Stimulated activated CD8-positive, alpha-beta memory T cell treated with anti-CD3 and anti-CD28 coated beads, Interleukin-15, amount 100 ng/mL, for 48 hours (primary cell): ENCODE measurements at places on chromosomes 12 and 14.

- DNase-seq, result peak; percentile 75
Measured at GRCh38 chr14:37595809-37596621, 586 bp downstream of the TTC6 start.

GRCh38 chr12:120628919-120629318 is 11.5 kb upstream of the CABP1 start:
- DNase-seq, result no peak

DNA sequence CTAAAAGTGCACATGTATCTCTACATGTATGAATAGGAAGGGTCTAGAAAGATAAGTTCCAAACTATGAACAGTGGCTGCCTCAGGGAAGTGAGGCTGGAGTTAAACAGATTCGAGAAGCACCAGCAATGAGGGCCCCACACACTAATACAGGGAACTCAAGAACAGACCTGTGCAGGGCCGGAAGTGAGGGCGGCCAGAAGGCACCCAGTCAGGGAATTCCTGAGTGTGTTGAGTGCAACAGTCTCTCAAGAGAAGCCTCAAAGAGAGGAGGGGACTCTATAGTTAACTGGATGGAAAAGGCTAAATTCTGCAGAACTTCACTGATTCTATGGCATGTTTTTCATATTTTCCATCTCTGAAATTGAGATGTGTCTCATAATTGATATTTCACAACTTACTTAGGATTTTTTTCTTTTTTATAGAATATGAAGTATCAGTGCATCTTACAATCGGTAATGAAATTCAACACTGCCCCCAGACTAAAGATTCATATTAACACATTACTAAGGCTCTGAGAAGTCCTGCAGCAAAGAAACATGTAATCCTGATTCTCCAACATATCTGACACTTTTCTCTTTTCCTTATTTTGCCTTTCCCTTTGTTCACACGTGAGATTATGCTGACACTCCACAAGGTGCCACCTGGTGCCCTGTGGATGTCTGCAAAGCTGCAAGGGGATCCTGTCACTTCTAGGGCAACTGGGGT is 61.3 kb downstream of the CHGA start:
- no peak for DNase-seq

DNA sequence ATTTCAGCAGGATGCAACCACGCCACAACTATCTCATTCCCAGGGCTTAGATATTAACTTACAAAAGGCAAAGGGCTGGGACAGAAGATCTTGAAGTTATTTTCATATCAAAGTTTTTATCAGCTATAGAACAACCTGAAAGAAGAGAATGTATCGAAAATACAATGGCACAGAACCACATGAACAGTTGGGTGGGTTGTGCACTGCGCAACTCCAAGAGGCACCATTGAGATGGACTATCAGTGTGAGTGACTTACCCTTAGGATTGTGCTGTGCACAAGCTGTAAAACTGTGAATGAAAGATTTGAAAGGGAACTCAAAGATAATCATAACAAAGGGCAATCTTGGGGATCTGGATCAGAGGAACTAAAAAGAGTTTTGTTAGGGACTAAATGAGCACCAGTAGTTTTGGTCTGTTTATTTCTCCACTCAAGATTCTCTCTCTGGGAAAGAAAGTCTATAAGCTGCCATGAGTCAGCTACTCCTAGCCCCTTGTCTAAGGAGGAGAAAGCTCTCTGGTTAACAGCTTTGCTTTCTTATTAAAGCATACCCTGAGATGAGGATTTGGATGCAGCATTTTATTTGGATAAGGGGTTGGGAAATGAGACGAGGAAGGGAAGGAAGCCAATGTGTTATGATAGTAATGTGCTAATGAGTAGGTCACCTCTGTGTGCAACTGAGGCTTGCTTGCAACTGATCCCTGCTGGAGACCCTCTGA is 62.2 kb downstream of the TBX5 start:
- no peak for DNase-seq

DNA sequence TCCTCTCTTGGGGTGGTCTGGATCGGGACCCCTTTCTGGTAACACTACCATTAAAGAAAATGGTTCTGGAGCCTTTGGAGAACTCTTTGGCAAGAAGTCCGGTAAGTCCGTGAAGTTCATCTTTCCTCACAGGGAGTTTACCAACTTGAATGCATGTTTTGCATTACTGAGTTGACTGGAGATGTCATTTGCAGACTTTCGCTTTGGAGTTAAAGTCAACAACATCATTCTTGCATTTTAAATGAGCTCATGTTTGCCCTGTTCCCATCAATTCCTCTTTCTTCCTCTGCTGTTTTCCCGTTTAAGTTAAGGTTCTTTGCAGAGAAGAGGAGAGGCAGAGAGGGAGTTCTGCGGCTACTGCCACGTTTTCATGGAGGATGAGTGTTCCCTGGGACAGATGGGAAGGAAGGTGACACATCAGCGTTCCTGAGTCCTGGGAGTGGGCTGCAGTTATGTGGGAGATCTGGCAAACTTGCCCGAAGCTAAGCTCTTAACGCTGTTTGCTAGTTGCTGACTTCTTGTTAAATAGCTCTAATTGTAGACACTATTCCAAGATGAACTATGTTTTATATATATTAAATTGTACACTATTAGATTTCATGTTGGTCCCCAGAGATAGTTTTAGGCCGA is 18.8 kb upstream of the PRICKLE1 start:
- DNase-seq, result no peak

GRCh38 chr12:93991829-93992461 is 156.4 kb upstream of the PLXNC1 start:
- DNase-seq, result no peak

DNA sequence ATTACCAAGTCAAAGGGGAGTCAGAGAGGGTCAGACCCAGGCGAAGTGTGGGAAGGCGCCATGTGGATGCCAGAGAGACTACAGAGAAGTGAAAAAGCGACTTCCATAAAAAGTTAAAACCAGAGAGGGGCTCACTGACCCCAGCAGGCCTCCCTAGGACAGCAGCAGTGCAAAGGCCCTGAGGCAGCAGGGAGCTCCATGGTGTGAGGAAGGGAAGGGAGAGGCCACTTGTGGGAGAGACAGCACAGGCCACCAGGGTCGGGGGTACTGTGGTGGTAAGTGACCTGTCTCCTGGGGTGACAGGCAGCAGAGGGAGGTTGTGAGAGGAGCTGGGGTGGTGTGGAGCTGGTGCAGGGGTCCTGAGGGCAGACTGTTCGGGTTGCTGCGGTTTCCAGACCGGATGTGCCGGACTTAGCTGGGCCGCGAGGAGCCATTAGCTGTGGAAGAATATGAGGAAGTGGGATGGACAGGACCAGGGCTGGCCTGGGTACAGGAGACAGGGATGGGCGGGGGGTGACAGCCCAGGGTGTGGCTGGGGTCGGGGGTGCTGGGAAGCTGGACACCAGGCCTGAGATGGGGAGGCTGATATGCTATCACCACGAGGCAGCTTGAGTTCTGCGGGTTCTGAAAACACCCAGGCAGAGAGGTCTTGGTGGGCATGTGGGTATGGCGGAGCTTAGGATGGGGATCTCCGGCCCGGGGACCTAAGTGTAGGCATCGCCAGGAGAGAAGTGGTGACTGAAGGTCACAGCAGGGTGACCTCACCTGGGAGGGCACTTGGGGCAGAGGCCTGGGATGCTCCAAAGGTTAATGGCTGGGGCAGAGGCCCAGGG is 22.7 kb downstream of the SETD1B start:
- no peak for DNase-seq

GRCh38 chr12:128069359-128069997 is 197.5 kb upstream of the TMEM132C start:
- no peak for DNase-seq

DNA sequence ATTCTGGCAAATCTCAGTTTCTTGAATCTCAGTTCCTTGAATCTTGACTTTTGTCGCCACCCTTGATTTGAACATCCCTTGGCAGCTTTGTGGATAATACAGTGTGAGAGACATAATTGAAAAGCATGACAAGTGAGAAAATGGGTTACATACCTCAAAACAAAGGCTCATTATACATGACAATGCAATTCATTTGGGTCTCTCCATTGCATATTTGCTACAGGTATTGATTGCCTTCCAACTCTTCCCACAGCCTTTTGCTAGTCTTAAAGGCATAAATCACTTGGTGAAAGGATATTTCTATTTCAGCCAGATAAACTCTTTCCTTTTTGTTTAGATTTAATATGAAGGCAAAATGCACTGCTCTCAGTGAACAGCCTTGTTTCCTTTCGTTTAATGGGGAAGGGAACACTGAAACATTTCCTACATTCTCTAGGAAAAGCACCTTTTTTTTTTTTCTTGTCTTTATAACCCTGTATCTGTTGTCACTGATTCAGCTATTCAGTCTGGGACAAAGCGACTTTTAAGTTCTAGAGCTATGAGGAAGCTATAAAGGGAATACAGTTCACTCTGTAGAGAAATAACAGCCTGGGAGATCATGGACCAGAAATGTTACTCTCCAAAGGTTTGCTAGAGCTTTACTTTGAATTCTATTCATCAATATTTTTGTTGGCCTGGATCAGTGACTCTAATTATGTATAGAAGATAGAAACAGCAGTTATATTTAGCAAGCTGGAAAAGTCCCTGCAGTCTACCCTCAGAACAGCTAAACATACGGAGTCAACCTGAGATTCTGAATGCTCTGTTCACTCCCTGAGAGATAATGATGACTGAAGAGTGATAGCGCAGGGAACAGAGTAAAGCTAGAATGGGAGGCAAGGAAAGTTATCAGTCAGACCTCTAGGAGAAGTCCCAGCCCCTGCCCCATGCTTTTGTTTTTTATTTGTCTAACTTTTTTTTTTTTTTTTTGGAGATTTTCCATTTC is 311.4 kb downstream of the RGS6 start:
- no peak for DNase-seq

DNA sequence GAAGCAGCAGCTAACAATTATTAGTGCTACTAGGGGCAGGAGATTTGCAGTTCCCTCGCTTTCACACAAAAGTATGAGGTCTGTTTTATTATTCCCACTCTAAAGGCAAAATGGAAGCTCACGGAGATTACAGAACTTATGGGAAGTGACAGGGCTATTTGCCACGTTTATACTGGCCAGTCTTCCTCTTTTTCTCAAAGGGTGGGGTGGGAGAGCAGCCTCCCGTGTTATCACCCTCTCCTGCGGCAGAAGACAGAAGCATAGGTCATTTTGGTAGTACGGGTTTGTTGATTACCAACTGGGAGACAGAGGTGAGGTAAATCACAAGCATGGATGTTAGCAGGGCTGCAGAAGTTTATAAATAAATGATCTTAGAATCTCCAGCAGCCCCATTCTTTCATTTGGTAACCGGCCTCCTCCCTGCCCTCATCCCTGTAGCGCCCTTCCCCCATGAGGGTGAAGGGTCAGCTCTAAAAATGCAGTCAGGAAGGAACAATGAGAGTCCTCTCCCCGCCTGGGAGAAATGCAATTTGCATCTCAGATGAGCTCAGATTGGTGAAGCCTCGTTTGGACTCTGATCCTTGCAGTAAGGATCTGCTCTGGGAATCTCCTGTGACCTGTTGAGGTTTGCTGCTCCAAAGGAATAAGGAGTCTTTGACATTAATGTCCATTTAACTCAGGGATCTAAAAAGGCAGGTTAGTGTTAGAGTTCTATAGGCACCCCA is 44.7 kb upstream of the SINHCAF start:
- DNase-seq, result no peak

DNA sequence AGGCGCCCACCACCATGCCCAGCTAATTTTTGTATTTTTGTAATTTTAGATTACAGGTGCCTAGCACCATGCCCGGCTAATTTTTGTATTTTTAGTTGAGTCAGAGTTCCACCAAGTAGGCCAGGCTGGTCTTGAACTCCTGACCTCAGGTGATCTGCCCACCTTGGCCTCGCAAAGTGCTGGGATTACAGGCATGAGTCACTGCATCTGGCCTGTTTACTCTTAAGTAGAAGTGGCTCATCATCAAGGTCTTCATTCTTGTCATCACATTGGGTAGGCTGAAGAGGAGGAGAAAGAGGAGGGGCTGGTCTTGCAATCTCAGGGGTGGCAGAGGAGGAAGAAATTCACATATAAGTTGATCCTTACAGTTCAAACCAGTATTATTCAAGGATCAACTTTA is 152.4 kb upstream of the ATP2B1 start:
- DNase-seq, result no peak

DNA sequence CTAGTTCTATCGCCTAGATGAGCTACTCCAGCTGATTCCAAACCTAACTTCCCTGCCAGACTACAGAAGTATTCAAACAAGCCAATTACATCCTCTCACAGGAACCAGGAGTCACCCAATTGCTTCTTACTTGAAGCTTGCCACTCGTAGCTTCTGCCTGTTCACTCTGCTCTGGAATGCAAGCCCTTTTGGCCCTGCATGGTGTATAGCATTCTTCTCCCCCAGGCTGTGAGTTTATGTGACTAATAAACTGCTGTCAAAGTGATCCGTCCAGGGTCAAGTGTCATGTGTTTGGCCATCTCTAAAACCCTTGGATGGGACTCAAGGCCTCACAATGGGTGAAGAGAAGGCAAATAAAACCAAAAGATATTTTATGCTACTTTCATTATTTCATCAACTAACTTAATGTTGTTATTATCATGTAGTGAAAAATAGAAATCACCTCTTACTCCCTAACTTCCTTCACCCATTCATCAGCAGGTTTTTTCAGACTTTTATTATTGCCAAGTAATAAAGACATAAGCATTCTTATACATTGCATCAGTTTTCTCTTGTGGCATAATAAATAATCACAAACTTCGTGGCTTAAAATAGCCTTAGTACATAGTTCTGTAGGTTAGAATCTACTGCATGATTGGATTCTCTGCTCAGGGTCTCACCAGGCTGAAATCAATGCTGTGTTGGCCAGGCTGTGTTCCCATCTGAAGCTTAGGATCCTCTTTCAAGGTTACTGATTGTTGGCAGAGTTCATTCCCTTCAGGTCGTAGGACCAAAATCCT is 1981.7 kb upstream of the FLRT2 start:
- DNase-seq, result no peak

- no peak for DNase-seq
Measured at GRCh38 chr12:100445081-100445481, 28.6 kb upstream of the NR1H4 start.

DNA sequence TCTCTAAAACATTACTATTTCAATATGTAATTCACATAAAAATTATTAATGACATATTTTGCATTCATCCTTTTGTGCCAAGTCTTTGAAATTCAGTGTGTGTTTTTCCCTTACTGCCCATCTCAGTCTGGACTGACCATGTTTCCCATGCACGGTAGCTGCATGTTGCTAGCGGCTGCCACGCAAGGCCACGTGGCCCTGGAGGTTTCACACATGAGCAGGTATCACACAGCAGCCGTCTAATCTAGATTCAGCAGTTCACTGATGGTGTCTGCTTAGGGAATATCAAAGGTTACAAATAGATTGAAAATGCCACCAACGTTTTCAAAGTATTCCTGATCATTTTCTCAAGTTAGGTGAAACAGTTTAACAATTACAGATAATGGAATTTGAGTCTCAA is 234.8 kb upstream of the FKBP4 start:
- DNase-seq, result no peak
